ENCODE measurements at places on chromosomes 1 and 21.

- DNase-seq = no peak
These were observed 7.3 kb downstream of the BOLA1 start for GRCh38 chr1:149906570-149907075.

DNA sequence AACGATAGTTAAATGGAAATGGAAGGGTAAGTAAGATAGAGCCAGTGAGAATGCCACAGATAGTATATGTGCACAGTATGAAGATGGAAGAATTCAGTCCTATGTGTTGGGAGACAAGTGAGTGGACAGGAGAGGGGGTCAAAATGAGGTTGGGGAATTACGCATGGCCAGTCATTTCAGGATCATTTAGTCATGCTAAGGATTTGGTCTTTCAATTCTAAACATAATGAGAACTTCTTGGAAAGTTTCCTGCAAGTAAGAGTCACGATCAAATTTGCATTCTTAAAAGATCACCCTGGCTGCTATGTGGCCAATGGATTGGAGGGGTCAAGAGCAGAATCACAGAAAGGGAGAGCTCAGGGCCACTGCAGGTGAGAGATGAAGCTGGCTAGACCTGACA, 64.0 kb upstream of the KCNK2 start:
- no peak for DNase-seq

DNA sequence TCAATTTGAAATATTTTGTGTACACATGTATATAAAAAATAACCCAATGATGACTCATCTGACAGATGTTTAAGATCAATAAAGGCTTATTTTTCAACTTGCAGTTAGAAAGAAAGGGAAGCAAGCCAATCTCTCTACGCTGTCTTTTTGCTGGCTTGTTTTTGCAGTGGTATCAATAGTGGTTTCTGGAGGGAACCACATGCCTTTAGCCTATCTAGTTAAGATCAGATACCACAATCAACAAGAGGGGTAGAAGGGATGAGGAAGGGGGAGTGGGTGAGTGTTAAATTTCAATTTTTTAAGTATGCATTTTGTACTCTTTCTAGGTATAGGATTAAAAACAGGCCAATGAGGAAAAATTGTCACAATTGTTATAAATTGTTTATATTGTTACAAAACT, 276.2 kb downstream of the KCNH1 start:
- DNase-seq = no peak

DNA sequence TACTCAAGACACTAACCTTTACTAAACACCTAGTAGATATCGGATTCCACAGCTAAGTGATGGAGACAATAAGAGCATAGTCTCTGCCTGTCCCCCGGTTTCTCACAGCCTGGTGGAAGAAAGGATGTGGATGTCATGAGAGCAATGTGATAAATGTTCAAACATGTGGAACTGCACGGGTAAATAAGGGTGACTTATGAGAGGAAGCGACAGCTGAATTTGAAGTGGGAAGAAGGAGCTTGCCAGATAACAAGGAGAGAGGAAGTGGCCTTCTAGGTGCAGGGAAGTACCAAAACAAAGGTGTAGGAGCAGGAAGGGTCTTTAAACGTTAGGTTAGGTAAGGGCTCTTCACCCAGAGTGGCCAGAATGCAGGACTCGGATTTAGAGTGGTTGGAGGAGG, 178.6 kb upstream of the NRIP1 start:
- DNase-seq = no peak

DNA sequence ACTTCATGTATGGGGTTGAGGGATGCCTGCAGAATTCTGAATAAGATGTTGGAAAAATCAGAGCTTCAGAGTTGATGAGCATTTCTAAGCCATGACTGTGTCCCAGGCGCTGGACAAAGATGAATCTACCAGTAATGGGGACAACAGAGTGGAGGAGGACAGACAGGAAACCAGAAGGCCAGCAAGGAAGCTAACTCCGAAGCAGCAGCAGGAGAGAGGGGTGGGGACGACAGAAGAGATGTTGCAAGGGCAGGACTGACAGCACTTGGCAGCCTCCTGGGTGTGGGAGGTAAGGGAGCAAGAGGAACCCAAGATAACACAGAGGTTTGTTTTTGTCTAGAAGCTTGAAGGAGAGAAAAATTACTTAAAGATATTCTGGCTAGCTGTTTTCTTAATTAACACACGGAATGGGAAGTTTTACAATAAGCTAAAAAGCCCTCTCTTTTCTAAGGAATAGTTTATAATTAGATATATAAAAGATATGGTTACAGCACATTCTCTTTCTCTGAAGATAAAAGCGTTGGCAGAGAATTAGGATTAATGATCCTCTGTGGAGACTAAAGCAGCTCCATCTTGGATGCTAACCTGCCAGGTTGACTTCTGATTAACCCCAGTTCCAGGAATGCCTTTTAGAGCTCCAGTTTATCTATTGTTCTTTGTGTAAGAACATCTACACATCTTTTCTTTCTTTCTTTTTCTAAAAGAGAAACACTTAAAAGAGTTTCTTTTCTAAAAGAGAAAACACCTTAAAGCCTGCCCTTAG, 92.7 kb downstream of the TENT5C start:
- no peak for DNase-seq

DNA sequence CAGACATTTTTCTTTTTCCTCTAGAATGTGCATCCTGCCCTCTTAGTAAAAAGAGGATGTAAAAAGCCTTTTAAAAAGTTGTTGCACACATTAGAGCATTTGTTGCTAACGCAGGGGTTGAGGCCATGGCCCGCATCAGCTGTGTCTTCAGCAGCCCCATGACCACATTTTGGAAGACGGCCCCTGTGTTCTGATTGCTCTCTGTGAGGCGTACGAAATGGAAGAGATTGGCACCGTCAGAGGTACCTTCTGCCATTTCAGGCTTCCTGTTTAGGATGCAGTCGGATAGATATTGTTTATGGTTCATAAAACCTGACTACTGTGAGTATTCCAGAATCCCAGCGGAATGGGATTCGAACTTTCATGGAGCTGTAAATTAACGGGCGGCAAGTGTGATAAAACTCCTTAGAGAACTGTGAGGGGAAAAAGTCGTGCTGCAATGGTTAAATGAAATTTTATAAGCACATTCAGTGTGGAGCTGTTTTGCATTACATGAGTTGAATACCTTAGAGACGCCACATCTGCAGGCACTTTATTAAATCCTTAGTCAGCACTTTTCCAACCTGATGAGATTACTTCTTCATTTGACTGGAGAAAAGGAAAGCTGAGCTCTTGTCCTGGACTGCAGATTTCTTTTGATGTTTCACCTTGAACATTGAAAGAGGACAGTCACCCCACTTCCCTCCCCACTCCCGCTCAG, 273.9 kb downstream of the TM2D1 start:
- no peak for DNase-seq

GRCh38 chr1:221335161-221336101, 406.5 kb downstream of the DUSP10 start:
- no peak for DNase-seq

DNA sequence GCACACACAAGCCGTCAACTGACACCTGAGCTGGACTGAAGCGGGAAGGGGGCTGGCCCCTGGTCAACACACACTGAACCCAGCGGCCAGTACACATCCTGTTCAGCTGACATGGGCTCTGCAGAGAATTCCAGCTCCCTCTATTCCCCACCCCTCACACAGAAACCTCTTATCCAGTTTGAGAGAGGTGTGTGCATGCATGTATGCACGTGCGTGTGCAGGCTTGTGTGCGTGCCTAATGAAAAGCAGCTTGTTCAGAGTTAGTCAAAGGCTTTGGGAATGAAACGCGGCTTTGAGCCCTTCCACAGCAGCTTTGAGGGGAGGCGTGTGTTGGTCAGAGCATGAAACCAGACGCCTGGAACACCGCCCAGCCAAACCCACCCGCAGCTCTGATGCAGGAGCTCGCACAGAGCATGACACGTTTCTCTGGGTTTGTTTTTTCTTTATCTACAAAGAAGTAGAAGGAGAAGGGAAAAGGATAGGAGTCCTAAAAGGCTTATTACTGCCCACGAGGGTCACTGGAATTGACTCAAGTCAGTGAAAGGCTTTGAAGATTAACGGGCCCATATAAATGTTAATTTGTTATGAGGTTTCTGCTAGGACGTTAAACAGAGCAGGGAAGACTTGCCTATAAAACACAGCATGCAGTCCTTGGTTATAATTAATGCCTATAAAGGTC, 184.2 kb downstream of the ETS2 start:
- no peak for DNase-seq

- no peak for DNase-seq
These were observed 17.9 kb upstream of the KCNE2 start for GRCh38 chr21:34345892-34346291.

- no peak for DNase-seq
These were observed 139.9 kb downstream of the NFIA start for GRCh38 chr1:61222240-61222639.

DNA sequence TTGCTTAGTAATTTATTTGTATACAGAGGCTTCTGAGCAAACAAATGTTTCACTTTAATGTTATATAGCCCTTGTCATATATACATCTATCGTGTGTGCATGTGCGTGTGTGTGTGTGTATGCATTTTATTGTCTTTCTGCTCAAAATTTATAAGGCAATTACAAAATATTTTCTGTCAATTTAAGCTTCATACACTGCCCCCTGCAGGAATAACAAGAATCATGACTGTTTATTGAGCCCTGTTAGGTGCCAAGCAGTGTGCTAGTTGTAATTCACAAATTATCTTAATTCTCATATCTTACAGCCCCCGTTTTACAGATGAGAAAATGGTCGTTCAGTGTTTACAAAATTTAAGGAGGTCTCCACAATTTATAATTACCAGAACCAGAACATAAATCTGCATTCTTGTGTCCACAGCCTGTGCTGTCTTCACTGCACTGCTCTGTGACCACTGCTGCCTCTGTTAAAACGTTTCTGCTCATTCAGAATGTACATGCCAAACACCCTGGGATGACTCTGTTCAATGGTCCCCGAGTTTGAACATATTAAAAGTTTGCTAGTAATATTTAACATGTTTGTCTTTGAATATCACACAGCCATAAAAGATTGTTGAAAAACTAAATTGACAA, 181.3 kb downstream of the ATP6V1G3 start:
- DNase-seq = no peak

DNA sequence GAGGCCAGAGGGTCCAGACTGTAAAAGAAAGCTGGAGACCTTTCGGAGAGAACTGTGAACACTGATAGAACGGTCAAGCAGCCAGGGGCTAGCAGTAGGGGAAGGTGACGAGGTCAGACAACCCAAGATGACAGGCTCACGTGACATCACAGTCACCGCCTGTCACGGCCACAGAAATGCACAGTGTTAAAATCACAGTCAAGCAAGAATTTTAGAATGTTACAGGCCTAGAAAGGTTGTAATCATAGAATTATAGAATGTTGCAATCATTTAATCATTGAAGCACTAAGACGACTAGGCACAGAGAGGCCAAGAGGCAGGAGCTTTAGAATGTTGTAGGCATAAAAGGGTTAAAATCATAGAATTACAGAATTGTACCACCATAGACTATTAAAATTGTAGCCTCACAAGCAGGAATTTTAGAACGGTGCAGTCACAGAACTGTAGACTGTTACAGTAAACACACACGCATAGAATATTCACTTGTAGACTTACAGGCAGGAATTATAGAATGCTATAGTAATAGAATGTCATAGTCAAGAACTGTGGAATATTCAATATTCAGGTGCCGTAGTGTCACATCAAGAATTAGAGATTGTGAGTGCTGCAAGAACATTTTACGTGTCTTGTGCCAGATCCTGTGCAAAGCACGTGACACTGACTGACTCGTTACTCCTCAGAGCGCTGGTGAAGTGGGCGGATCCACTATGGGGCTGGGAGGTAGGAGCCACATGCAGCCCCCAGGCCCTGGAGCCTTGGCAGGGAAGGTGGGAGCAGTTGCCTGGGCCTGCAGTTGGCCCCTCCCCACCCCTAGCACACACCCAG, 118.1 kb downstream of the EPHB2 start:
- DNase-seq = no peak

GRCh38 chr1:163068716-163069115, 445 bp upstream of the RGS4 start:
- DNase-seq = no peak

- DNase-seq = no peak
These were observed 431.1 kb upstream of the VAMP3 start for GRCh38 chr1:7339953-7340352.

- no peak for DNase-seq
These were observed 72.2 kb downstream of the LACTBL1 start for GRCh38 chr1:22900451-22900850.

GRCh38 chr1:53688381-53689102, 50.4 kb downstream of the GLIS1 start:
- DNase-seq = no peak

- no peak for DNase-seq
These were observed 244.8 kb upstream of the VAMP3 start for GRCh38 chr1:7526196-7526866.

DNA sequence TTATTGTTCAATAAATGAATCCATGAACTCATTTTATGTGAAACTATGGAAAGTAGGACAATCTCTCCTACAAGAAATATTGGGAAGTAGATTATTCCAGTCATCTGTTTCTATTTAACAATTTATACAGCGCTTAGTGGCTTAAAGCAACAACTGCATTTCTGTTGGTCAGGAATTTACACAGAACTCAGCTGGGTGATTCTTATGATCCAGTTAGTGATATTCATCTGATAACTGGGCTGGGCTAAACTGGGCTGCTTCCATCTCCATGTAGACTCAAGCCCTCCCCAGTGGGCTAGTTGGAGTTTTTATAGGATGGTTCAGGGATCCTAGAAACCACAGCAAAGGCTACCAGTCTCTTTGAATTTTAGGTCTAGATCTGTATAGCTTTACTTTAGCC, 497.9 kb upstream of the NEGR1 start:
- no peak for DNase-seq

GRCh38 chr1:205455581-205456382, at the start of gene BLACAT1:
TSS of gene BLACAT1 (minus strand) at chr1:205456045.
- no peak for DNase-seq

GRCh38 chr1:230797942-230798365, 50.8 kb downstream of the CAPN9 start:
- no peak for DNase-seq

DNA sequence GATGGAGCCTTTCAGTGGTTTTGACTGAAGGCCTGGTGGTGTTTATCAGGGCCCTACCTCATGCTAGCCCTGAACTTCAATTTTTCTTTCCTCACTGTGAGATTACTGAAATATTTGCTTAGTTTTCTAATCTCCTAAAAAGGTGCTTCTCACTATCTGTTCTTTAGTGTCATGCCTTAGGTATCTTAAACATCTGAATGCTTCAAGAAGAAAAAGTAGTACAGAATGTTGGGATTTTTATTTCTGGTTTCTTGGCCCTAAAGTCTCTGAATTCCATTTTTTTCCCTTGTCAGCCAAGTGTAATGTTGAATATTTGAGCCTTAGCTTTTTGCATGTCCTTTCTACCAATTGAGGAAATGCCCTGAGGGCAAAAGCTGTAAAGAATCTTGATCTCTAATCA, 47.9 kb upstream of the PRKACB start:
- no peak for DNase-seq

DNA sequence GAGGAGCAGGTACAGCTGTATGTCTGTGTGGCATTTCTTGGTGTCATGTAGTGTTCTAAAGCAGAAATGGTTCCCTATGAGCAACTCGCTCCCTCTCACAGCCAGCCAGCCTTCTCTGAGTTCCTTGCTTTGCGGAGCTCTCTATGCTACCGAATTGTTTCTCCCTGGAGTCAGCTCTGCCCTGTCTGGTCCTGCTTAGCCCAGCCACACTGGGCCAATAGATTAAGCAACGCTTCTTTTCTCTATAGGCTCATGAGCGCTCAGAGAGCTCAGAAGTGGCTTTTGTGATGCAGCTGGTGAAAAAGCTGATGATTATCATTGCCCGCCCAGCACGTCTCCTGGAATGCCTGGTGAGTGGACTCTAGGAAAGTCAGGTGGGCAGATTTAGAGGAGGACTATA, 113.1 kb downstream of the PIK3R3 start:
- no peak for DNase-seq

- DNase-seq = no peak
These were observed 19.3 kb upstream of the ACBD6 start for GRCh38 chr1:180521474-180522212.

GRCh38 chr1:145997016-145997717, 788 bp upstream of the TXNIP start:
- DNase-seq = no peak

Measured in stimulated activated CD4-positive, alpha-beta T cell treated with anti-CD3 and anti-CD28 coated beads, TNF-alpha, amount 100 ng/mL, for 48 hours (primary cell).